ENCODE measurements at places on chromosomes 12 and 14. TPM values are rescaled to one million over a fixed set of nuclear protein-coding genes. Genes with fewer than 3 reads are reported as not detected.

- peak; percentile 75 for DNase-seq
Measured at GRCh38 chr12:118059341-118060191, 1.4 kb downstream of the WSB2 start.

DNA sequence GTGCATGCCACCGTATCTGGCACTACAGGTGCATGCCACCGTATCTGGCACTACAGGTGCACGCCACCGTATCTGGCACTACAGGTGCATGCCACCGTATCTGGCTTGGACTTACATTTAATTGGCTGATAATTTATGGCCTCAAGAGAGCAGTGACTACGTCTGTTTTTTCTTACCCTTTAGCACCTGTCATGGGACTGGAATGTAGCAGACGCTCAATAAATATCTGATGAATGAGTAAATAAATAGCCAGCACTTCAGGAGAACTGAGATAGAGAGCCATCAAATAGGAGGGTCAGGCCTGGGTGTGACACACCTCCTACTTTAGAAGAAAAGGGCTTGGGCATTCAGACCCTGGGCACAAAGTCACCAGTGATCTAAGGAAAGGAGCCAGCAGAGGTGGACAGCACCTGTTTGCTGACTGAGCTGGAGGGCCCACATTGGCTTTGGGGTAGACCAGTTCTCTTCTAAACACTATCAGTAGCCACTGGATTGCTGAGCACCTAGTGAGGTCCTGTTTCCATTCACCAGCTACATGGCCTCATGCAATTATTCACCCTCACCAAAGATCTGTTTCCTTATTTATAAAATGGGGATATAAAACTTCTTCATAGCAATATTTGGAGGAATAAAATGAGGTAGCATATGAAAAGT lies 50.1 kb downstream of the RFX4 start:
- no peak for DNase-seq

GRCh38 chr14:63510538-63510937 lies 32.6 kb downstream of the PPP2R5E start:
- peak; percentile 36 for DNase-seq

GRCh38 chr12:79406993-79407392 lies 283.8 kb downstream of the PAWR start:
- no peak for DNase-seq

GRCh38 chr12:57497223-57498131 lies 9.6 kb downstream of the MARS1 start:
- no peak for DNase-seq

DNA sequence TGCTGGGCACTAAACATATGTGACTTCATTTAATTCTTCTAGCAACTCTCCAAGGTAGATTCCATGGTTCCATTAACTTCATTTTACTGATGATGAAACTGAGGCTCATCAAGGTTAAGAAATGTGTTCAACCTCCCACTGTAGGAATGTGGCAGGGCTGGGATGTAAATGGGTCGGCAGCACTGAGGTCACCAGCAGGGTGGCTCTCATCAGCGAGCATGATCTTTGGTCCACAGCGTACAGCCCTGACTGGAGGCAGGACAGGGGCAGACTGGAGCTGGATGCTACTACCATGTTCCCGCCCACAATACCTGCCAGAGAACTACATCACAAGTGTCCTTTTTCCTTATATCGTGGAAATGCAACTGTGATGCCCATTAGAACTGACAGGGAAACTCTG lies 4.6 kb downstream of the APPL2 start:
- no peak for DNase-seq

BEST3 gene
- total RNA-seq, result 1.0 TPM

GRCh38 chr14:94143711-94144110 lies 14.3 kb upstream of the IFI27L2 start:
- DNase-seq, result no peak

GRCh38 chr12:12734561-12735071 lies 17.4 kb downstream of the CDKN1B start:
- peak; percentile 84 for DNase-seq

GRCh38 chr12:83016218-83016835 lies 329.6 kb downstream of the TMTC2 start:
- peak; percentile 91 for DNase-seq

- DNase-seq, result no peak
Measured at GRCh38 chr14:98138666-98139065, 1133.3 kb downstream of the BCL11B start.

DNA sequence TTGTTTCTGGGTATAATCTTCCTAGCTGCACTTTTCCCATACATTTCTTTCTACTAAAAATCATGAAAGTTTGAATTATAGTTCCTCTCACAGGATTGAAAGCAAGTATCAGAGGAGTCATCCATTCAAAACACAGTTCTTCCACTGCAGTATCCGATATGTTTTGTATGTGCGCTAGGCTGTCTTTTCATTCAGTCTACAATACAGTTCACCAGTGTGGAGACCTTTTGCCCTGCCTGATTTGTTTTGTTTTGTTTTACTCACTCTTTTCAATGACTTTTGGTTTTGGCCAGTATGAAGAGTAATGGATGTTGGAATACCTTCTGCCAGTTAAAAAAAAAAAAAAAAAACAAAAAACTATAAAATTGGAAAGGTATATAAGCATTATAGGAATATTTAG lies 91.4 kb downstream of the FGD4 start:
- DNase-seq, result no peak

NRDE2 gene
- total RNA-seq, result 19.7 TPM

DNA sequence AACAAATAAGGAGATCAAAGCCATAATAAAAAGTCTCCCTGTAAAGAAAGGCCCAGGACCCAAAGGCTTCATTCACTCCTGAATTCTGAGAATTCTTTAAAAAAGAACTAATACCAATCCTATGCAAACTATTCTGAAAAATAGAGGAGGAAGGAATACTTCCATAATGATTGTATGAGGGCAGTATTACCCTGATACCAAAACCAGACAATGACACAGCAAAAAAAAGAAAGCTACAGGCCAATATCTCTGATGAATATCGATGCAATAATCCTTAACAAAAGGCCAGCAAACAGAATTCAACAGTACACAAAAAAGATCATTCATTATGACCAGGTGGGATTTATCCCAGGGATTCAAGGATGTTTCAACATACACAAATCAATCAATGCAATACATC lies 457.8 kb upstream of the FBXO33 start:
- DNase-seq, result no peak

SRRM4 gene
- 0.46 TPM for total RNA-seq

GUCY2C gene
- total RNA-seq, result 0.09 TPM

DNA sequence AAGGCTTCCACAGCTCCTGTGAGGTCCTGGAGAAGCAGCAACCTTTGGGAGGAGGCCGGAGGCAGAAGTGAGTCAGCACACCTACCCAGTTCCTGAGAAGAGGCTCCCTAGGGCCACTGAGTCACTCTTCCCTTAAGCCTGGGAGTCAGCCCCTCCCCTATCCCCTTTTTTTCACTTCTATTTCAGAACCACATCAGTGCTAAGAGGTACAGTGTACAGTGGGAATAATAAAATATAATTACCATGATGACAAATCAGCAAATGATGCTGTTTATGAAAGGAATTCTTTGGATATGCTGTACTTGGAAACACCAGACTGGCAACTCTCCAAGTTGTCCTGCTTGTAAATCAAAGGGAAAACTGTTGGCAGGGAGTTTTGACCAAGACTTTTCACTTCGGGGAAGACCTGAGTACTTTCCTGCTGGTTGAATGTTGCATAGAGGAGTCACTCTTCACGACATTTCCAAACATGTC lies 7.8 kb upstream of the TBPL2 start:
- DNase-seq, result peak; percentile 97

PPP4R4 gene
- total RNA-seq, result 6.0 TPM

DNA sequence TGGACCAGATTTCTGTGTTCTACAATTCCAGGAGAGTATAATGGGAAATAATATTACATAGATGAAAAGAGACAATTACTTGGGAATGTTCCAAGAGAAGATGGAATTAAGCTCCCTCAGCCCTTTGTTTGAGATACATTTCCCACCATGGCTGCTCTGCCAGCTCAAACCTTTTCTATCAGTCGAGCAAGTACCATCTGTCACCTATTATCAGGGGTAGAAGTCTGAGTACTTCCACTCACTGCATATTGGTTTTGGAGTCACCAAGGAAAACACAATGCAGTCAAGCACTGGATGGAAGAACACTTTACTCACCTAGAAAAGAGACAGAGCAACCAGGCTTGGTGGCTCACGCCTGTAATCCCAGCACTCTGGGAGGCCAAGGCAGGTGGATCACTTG lies 270.4 kb upstream of the FAR2 start:
- no peak for DNase-seq

- no peak for DNase-seq
Measured at GRCh38 chr12:51401900-51402299, 10.7 kb upstream of the GALNT6 start.

TAS2R42 gene
- not detected for total RNA-seq

- DNase-seq, result no peak
Measured at GRCh38 chr14:95318399-95319311, 1.1 kb downstream of the CLMN start.

ADSS1 gene
- 4.4 TPM for total RNA-seq

GRCh38 chr14:101926085-101926484 lies 38.3 kb upstream of the DYNC1H1 start:
- no peak for DNase-seq

DNA sequence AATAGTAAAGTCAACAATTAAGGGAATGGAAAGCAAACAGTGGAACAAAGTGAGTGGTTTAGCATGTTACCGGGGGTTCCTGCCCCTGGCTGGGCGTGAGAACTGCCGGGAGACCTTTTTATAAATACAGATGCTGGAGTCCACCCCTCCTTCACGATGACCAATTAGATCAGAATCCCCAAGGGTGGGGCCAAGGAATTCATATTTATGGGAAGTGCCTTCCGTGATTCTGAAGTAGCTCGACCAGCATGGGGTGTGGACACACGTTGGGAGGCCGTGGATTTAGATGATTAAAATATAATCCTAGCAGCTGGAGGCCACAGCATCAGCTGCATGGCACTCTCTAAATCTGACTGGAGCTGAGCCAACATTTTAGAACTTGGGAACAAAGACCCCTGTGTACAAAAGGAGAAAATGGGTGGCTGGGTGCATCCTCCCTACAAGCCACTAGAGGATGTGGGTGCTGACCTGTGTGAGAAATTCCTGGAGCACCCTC lies 87.9 kb downstream of the SRRM4 start:
- no peak for DNase-seq

- DNase-seq, result no peak
Measured at GRCh38 chr14:53027041-53027440, 76.2 kb upstream of the FERMT2 start.

GRCh38 chr12:69355363-69356028 lies 4.0 kb upstream of the YEATS4 start:
- no peak for DNase-seq

CIROP gene
- not detected for total RNA-seq

Data from astrocyte (in vitro differentiated cells and primary cell).